ENCODE measurements at places on chromosomes 1 and 21. TPM values are rescaled to one million over a fixed set of nuclear protein-coding genes. Genes with fewer than 3 reads are reported as not detected.

- DNase-seq, result no peak
Observed at GRCh38 chr1:48776393-48777218, at the start of gene BEND5. Gene BEND5 (minus strand): TSS chr1:48776891. CDS start chr1:48776831, 60 bp downstream.

GRCh38 chr1:235011599-235012435 is 116.8 kb downstream of the TOMM20 start:
- DNase-seq, result peak; percentile 88

DNA sequence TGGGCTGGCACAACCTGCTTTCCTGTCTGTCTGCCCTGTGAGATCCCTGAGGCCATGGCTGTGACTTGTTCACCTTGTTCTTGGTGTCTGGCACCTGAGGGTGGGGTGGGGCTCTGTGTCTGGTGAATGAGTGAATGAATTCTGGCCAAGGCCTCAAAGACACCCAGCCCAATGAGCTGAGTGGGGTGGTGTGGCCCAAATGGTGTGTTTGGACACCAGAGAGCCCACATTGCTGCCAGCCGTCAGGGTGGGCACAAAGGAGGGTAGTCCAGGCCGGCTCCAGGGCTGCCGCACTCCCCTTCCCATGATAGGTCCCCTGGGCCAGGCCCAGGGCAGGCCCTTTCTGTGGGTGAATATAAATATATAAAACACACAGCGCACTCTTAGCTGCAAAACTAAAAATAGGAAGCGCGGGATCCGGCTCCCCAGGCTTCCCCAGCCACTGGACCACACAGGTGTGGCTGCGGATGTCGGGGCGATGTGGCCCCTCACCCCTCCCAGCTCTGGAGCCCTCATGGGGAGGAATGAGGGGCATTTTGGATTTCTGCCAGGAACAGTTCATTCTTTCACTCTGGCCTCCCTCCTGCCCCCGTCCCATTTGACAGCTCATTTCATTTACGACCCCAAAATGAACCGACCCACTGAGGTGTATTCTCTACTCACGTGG is 33.3 kb downstream of the RUNX3 start:
- no peak for DNase-seq

- DNase-seq, result peak; percentile 7
Observed at GRCh38 chr1:50491142-50491541, 67.9 kb upstream of the DMRTA2 start.

DNA sequence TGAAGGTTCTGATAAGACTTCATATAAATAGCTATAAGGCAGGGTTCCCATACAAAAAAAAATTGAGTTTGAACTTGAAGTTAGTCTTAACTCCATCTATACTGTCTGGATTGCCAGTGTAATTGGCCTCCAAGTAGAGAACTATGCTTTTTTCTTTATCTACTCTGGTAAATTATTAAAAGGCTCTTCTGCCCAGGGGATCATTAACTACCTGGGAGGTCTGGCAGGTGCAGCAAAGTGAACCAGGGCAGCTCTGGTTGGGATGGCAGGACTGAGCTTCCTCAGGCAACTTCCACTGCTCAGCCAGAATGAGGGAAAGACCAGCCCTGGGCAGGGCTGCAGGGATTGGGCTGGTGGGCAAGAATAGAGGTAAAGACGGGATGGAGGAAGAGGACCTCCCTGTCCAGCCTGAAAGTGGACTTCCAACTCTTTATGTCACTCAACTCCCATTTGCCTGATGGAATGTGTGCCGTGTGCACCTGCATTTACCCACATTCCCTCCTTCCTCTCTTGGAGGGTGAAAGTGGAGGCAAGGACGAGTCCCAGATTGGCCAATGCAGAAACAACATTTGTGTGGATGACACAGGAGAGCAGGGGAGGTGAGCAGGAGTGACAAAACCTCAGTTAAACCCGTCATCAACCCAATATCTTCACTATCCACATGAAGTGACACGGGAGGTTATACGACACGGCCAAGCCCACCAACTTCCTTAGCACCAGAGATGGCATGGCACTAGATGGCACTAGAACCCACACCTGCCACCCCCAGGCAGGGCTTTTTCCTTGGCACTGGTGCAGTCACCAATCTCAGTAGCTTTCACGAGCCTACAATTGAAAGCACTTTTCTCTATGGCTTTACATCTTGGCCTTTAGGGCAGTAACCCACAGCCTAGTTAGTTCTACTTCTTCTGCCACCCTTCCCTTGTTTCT is 25.2 kb downstream of the CCN1 start:
- DNase-seq, result peak; percentile 27

- no peak for DNase-seq
Observed at GRCh38 chr1:78718566-78718965, 68.9 kb downstream of the IFI44 start.

GRCh38 chr1:88537787-88538186 is 146.3 kb upstream of the PKN2 start:
- no peak for DNase-seq

- peak; percentile 90 for DNase-seq
Observed at GRCh38 chr1:51284487-51284954, 45.8 kb downstream of the TTC39A start.

- DNase-seq, result no peak
Observed at GRCh38 chr1:230858918-230859729, 9.2 kb downstream of the C1orf198 start.

- DNase-seq, result no peak
Observed at GRCh38 chr21:34684174-34684876, 15.5 kb downstream of the CLIC6 start.

DNA sequence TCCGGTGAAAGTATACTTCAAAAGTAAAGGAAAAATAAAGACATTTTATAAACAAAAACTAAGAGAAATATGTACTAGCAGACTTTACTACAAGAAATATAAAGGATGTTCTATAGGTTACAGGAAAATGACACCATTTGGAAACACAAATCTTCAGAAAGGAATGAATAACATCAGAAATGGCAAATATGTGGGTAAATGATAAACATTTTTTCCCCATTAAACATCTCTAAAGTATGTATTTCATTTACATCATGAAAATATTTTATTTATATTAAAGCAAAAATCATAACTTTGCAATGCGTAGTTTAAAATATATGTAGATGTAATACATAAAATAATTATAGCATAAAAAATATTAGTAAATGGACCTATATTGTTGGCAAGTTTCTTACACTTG is 184.1 kb upstream of the ZNHIT6 start:
- DNase-seq, result no peak

- no peak for DNase-seq
Observed at GRCh38 chr1:66768965-66769364, 16.7 kb downstream of the DYNLT5 start.

- no peak for DNase-seq
Observed at GRCh38 chr1:15189692-15190370, 36.3 kb downstream of the TMEM51 start.

- DNase-seq, result peak; percentile 71
Observed at GRCh38 chr1:59976194-59977074, 49.9 kb upstream of the CYP2J2 start.

DNA sequence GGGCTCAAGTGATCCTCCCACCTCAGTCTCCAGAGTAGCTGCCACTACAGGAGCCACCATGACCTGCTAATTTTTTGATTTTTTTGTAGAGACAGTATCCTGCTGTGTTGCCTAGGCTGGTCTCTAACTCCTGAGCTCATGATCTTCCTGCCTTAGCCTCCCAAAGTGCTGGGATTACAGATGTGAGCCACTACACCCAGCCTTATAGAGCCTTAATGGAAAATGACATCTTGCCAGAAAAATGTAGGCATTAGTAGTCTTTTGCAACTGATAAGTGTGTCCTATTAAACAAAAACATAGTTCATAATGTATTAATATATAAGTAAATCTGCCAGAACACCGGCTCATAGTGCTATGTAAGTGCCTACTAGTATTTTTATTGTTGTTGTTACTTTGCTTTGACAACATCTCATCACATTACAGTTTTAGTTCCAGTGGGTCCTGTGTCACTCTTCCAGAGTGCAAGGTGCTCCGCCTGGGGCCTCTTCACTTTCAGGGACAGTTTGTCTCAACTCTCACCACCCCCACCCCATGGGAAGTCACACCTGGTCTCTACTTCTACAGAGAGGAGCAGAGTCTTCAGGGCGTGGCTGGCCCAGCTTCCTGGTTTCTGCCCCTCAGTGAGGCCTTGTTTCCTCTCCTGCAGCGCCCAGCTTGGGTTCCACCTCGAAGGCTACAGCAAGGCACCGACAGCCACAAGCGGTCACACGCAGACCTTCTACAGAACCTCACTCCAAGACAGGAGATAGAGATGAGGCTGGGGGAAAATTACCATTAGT is 30.1 kb downstream of the RHOU start:
- DNase-seq, result no peak

- no peak for DNase-seq
Observed at GRCh38 chr1:63248216-63248615, 74.2 kb upstream of the FOXD3 start.

GRCh38 chr1:15628003-15628402 is 10.7 kb downstream of the DDI2 start:
- no peak for DNase-seq

GRCh38 chr1:49971088-49971487 is 52.7 kb downstream of the AGBL4 start:
- DNase-seq, result no peak

DNA sequence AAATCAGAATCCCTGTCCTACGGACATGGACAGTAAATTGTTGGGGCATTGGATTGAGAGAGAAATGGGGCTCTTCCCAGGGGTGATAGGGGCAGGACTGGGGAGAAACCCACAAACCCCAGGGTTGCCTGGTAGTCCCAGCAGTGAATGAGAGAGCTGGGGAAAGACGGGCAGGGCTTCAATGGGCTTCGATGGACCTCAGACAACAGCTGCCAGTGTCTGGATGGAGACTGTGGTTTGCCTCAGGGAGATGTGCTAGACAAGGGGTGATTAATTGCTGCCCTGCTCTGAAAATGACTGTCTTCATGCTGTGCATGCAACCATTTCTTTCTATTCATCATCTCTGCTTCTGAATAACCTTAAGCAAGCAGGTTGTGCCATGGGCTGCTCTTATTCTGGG is 7.4 kb downstream of the GPR25 start:
- DNase-seq, result no peak

- peak; percentile 69 for DNase-seq
Observed at GRCh38 chr1:95023399-95024043, 49.2 kb downstream of the ALG14 start.

GRCh38 chr21:33238146-33238545 is 8.4 kb downstream of the IFNAR2 start:
- DNase-seq, result no peak

DNA sequence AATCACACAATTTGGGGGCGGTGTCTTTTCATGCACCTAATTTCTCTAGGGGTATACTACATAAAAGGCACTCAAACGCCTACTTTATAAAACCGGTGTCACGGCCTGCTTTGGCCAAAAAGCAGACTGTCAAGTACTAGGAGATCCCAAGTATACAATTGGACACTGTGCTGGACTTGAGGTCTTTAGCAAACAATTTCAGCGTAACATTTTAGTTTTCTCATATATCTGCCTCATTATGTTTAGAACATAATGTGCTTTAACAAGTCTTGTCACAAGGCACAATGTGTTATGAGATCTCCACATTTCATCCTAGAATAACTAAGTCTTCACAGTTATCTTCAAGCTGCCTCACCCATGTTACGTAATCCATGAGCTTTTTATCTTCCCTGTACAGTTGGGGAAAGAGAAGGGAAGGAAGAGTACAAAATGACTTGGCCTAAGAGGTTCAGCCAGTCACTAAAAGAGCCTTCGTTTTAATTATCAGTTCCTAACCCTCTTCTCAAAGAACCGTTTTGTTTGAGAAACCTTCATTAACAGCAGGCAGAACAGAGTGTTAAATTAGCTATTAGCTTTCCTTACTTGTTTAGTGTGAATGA is 1.7 kb downstream of the SSX2IP start:
- DNase-seq, result no peak

HES4 gene
- 76.9 TPM for total RNA-seq

SLC45A3 gene
- total RNA-seq, result 34.9 TPM

CCDC17 gene
- total RNA-seq, result 1.2 TPM

LCE3E gene
- not detected for total RNA-seq

ZNF672 gene
- 28.1 TPM for total RNA-seq

SYT2 gene
- total RNA-seq, result not detected

CFAP107 gene
- total RNA-seq, result not detected

Measured in dermis blood vessel endothelial cell (primary cell).